NCI-H446 treated with DMSO at 0.1 percent for 48 hours (cell line): ENCODE measurements at places on chromosomes 2 and 18.

GRCh38 chr18:24086082-24086481, 52.8 kb upstream of the CABYR start:
- no peak for DNase-seq

DNA sequence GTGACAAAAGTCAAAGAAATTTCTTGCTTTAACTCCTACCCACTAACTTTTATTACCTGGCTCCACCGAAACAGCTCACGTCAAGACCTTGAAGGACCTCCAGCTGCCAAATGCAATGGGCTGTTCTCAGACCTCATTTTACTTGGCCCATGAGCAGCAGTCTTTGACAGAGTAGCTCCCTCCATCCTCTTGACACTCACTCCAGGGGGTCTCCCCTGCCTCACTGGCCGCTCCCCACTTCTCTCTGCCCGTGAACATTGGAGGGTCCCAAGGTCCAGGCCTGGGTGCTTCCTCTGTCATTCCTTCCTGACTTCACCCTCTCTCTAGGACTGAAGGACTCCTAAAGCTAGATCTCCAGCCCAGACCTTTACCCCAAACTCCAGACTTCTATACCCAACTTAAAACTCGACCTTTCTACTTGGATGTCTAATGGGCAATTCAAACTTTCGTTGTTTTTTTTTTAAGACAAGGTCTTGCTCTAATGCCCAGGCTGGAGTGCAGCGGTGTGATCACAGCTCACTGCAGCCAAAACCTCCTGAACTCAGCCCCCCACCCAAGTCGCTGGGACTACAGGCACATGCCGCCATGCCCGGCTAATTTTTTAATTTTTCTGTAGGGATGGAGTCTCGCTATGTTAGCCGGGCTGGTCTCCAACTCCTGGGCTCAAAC, 92.9 kb upstream of the ST3GAL5 start:
- DNase-seq, result no peak

- no peak for DNase-seq
Measured at GRCh38 chr2:96847586-96847985, 3.8 kb upstream of the ANKRD23 start.

- no peak for DNase-seq
Measured at GRCh38 chr2:15115776-15116175, 445.4 kb downstream of the NBAS start.

GRCh38 chr2:237244178-237244577, 158.5 kb downstream of the COPS8 start:
- no peak for DNase-seq

- no peak for DNase-seq
Measured at GRCh38 chr2:102277202-102277700, 34.1 kb upstream of the IL1RL1 start.

DNA sequence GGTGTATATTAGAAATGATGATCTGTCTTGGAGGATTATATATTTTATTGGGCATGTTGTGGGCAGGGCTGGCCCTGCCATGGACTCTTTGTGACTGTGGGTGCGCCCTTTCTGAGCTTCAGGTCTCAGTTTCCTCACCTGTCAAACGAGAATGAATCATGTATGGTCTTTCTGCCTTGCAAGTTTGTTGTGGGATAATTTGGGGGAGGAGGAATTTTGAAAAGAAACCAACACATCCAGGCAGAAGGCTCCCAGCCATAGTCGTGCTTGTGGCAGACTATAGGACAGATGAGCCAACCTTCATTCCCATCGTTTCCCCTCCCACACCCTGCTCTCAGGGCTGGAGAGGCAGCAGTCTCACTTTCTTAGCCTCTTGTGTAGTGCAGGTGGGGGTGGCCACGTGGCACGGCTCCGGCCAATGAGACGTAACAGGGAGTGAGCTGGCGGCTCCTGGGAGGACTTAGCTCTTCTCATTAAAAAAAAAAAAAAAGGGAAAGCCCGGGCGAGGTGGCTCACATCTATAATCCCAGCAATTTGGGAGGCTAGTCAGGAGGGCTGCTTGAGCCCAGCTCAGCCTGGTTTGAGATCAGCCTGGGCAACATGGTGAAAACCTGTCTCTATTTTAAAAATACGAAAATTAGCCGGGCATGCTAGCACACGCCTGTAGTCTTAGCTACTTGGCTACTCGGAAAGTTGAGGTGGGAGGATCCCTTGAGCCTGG, 63.1 kb downstream of the RHOB start:
- peak; percentile 36 for DNase-seq

DNA sequence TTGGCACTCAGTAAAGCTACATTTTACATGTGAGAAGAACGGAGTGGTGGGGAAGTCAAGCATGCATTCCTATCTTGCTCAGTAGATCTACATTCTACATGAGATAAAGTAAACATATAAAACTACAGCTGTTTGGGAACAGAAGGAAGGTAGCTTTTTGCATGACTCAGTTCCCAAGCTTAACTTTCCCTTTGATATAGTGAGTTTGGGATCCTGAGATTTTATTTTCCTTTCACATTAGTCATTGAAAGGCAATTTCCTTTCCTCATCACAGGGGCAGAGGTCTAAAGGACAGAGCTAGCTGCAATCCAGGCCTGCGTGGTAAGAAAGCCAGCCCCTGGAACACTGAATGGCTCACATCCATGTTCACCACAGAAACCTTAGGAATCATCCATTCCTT, 257.2 kb downstream of the SRBD1 start:
- DNase-seq, result no peak

DNA sequence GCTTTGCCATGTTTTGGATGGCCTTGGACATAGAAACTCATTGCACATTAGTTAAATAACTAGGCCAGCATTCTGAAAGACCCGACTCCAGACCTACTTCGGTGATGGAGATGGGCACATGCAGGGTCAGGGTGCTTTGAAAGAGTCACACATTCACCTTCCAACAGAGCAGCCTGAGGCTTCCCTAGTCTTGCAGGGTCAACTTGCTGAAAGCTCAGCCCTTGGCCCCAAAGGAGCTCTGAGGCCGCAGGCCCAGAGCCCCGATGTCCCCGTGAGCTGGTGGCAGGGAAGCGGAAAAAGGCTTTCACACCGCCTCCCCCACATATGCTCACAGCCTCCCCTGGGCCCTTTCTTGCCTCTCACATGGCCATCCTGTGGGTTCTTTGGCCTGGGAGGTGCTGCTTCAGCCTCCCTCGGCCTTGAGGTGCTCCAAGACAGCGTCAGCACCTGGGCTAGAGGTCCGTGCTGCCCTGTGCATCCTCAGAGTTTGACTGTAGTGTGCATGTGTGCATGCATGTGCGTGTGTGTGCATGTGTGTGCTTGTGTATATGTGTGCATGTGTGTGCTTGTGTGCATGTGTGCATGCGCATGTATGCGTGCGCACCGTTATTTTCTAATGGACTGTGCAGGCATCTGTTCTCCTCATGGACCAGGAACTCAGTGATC, 21.6 kb downstream of the LDLRAD4 start:
- no peak for DNase-seq

GRCh38 chr2:239833269-239834109, 191.7 kb downstream of the NDUFA10 start:
- DNase-seq, result no peak
